ENCODE measurements at places on chromosomes 7 and 10.

- DNase-seq = no peak
These were observed 228.7 kb upstream of the KLF6 start for GRCh38 chr10:4013651-4014121.

GRCh38 chr7:6475433-6476186 lies 27.9 kb upstream of the DAGLB start:
- no peak for DNase-seq

GRCh38 chr10:119233821-119234220 lies 26.4 kb downstream of the GRK5 start:
- DNase-seq = no peak

- no peak for DNase-seq
These were observed 527 bp downstream of the PDIA4 start for GRCh38 chr7:149027611-149028345.

DNA sequence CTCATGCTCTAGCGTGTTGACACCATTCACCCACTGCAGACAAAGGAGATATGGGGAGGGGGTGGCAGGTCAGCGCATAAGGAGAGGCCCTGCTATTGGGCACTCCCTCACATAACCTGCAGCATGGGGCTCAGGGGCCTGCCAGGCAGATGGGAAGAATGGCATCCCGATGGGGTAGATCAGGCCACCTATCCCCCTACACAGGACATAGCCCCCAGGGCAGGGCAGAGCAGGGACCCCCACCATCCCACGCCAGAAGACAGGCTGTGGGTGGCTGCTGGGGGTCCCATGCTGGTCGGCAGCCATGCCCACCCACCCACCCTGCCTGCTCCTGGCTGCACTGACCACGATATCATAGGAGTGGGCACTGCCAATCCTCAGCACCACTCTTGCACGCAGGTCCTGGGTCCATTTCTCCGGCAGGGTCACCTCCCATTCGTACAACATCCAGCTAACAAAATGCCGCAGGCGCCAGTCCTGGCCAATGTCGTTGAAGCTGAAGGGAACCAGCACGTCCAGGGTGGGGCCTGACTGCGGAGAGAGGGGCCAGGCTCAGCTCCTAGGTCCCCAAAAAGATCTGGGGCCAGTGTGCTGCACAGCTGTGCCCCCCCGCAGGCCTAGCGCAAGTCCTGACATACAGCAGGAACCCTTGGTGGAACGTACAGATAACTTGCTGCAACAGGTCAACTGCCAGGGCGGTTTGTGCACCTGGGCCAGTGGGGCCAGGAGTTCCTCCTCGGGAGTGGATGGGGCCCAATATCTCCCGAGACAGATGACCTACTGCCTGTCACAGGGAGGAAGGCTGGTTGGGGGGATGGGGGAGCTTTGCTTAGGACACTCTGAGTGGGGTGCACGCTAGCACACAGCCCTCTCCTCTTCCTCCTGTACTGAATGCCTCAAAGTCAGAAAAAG lies 45.9 kb upstream of the ZNF479 start:
- DNase-seq = no peak

DNA sequence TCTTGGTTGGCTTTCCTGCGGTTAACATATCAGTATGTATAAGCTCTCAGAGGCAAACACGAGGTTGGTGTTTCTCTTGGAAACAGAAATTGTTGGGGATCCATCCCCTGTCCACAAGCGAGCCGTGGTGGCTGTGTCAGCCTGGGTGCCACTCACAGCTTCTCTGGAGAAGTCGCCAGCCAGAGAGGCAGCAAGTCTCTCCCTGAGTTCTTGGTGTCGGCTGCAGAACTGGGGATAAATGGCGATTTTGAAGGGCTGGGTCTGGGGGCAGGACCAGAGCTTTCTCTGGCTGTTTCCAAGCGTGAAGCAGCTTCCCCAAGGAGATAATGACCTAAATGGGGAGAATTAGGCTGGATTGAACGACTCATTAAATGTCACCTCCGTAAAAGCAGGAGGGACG lies 335.3 kb downstream of the GLRX3 start:
- no peak for DNase-seq

- DNase-seq = no peak
These were observed 218.5 kb downstream of the TCF7L2 start for GRCh38 chr10:113168584-113168983.

DNA sequence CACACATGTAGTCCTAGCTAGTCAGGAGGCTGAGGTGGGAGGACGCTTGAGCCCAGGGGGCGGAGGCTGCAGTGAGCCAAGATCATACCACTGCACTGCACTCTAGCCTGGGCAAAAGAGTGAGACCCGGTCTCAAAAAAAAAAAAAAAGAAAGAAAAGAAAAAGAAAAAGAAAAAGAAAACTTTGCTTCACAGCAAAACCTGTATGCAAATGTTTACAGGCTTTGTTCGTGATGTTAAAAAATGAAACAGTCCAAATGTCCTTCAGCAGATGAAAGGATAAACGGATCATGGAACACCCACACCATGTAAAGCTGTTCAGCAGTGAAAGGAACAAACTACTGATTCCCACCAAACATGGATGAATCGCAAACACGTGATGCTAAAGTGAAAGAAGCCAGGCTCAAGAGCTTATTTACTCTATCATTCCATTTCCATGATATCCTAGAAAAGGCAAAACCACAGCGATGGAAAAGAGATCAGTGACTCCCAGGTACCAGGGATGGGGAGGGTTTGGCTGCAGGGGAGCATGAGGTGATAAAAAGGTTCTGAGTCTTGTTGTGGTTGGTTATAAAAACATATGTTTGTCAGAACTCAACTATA lies 15.1 kb downstream of the LRRC20 start:
- DNase-seq = no peak

DNA sequence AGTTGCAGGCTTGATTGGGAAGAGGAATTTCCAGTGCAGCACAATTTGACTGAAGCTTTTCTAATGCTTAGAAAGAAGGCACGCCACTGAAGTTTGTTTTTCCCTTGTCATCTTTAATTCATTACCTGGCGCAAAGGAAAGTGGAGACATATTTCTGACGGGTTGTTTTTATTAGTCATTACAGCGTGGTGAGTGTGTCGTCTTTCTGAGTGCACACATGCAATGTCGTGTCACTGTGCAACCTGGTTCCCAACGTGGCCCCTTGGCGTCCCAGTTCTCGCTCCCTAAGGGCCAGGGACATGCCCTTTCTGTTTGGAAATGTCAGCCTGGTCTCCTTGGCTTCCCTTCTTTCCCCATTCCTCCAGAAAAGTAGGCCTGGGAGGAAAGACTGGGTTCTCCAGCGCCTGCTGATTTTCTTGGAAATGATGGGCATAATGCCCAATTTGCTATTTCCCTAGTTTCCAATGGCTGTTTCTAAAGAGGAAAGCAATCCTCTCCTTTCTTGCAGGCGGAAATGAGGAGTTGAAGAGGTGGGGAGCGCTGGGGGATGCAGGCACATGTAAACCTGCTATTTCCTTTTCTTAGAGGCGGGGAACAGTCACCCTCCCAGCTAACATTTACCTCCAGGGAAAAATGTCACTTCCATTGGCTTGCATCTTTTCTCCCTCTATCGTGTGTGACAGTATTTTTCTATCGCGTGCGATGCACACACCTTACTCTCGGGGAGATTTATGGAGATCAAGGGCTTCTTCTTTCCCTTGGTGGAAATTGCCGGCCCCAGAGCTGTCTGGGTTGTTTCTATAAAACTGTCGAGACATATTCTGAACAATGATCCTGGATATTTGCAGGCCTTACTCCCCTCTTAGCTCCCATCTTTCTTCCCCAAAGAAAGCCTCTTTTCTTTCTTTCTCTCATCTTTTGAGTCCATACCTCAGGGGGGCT lies 249.8 kb downstream of the ARHGAP12 start:
- no peak for DNase-seq

GRCh38 chr7:51620706-51621105 lies 304.1 kb upstream of the COBL start:
- DNase-seq = no peak

DNA sequence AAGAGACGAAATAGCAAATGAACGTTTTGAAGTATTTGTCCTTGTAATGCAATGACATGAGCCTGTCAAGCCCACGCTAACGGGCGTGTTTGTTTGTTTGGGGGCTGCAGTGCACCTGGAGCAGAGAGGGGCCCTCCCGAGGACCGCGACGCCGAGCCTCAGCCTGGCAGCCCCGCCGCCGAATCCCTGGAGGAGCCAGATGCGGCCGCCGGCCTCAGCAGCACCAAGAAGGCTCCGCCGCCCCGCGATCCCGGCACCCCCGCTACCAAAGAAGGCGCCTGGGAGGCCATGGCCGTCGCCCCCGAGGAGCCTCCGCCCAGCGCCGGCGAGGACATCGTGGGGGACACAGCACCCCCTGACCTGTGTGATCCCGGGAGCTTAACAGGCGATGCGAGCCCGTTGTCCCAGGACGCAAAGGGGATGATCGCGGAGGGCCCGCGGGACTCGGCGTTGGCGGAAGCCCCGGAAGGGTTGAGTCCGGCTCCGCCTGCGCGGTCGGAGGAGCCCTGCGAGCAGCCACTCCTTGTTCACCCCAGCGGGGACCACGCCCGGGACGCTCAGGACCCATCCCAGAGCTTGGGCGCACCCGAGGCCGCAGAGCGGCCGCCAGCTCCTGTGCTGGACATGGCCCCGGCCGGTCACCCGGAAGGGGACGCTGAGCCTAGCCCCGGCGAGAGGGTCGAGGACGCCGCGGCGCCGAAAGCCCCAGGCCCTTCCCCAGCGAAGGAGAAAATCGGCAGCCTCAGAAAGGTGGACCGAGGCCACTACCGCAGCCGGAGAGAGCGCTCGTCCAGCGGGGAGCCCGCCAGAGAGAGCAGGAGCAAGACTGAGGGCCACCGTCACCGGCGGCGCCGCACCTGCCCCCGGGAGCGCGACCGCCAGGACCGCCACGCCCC lies 118.5 kb downstream of the CYTH3 start:
- DNase-seq = no peak

- no peak for DNase-seq
These were observed 683 bp downstream of the CDC123 start for GRCh38 chr10:12196531-12197211.

DNA sequence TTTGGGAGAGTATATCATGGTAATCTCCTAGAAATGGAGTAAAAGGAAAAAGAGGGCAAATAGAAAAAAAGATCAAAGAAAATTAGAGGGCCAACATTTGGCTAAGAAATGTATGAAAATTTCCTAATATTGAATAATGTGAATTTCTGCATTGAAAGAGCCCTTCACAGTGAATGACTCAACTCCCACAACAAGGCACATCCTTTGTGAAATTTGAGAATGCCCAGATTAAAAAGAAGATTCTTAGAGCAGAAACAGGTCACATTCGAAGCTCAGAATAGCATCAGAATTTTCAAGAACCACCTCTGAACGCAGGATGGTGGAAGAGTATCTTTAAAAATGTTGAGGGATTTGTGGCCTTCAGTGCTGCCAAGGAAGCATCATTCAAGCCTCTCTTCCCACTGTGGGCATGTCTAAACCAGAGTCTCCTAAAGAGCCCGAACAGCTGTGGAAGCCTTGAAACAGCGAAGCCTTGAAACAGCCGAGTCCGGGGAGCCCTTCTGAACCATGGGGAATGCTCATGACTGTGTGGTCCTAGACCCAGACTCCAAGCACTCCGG lies 43.6 kb downstream of the GUSB start:
- no peak for DNase-seq

DNA sequence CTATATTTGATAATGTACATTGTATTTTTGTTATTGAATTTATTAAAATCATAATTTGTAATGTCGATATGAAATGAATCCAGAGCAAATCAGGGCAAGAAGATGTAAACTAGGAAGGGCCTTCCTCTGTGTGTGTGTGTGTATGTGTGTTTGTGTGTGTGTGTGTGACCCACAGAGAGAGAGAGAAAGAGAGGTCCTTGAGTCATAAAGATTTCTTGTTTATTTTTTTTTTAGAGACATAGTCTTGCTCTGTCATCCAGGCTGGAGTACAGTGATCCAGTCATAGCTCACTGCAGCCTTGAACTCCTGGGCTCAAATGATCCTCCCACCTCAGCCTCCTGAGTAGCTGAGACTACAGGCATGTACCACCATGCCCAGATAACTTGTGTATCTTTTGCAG lies 50.7 kb downstream of the INPP5F start:
- DNase-seq = no peak

GRCh38 chr10:94757916-94758315 lies 4.6 kb upstream of the CYP2C19 start:
- DNase-seq = no peak

DNA sequence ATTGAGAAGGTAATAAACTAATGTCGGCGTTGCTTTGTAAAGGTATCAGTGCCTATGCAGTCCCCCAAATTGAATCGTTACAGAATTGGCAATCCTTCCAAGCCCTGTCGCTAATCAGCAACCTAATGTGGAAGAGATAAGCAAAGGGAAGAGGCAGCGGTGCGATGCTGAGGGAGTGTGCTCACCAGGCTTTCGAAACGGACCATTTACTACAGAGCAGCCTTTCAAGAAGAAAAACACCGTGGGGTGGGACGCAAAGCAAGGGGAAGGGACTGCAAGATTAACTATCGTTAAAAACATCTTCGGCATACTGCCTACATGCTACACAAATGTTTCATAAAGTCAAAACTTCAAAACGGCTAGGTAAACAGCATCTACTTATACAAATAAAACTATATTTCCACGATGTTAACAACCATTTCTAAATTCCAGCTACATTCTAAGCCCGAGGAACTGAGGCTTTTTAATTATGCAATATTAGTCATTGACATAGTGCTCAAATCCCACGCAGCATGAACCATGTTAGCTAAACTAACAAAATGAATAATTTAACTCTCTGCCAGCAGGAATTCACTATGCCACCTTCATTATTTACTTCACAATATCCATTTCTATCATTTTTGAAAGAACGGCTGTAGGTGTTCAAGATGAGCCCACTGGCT lies 85.2 kb downstream of the CHCHD3 start:
- DNase-seq = no peak

- no peak for DNase-seq
These were observed 1.2 kb downstream of the SFRP4 start for GRCh38 chr7:37915438-37915837.

DNA sequence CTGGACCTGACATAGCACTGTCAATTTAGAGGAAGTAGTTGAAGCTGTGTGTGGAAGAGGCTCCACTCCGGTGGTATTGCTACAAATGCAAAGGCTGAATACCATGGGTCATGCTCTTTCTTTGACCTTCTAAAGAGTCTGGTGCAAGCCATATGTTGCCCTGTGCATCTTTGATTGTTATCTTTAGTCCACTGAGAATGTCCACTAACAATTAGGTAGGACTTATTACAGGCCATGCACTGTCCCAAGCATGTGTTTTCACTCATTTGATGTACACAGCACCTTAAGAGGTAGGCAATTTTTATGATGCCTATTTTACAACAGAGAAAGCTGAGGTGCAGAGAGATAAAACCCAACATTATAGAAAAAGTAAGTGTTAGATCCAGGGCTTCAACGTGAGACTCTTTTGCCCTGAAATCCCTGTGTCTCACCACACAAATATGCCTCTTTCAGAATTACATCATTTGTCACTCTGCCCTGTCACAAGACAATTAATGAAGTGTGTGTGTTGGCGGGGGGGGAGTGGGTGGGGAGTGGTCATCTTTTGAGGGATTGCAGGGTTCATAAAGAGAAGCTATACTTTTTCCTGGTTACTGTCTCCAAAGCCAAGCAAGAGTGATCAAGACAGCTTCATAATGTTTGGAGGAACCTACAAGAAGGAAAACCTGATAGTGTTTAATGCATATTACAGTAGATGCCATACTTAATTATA lies 637.6 kb upstream of the IGFBP3 start:
- no peak for DNase-seq
